ENCODE measurements at places on chromosomes 7 and 10.

DNA sequence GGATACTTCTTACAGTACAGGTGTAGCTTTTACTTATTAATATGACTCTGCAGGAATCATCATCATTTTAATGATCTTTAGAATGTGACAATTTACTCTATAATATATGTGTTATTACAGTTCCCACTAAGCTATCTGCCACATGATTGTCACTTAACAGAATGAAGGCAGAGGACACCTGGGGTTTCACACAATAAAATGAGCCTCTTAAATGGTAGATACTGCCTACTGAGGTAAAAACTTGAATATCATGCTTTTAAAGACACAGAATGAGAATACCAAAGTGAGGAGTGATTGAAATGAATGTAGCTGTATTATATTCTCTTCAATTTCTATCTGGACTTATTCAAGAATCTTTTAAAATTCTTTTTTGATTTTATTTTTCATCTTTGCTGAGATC, 1255.3 kb upstream of the LRRN3 start:
- no peak for DNase-seq

DNA sequence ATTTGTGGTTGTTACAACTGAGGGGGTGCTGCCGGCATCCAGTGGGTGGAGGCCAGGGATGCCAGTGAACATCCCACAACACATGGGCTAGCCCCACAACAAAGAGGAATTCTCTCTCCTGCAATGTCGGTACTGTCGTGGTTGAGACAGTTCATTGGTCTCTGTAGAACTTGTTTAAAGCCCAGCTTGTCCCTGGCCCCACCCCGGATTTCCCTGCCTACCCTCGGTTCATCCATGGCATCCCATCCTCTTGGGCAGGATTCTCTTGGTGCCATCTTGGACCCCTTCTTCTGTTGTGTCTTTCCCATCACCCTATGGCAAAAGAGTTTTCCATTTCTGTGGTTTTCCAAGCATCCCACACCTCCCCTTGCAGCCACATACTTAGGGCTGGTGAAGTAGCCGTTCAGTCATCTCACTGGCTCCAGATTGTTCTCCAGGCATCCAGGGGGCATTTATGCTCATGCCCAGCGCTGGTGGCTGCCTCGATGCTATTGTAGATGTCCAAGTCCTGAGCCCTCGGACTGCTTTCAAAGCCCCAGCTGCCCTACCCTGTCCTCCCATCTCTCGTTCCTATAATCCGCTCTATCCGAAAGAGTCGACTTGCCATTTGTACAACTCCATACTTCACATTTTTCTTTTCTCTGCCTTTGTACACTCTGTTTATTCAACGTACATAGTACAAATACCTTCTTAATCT, 39.2 kb downstream of the MGMT start:
- DNase-seq, result no peak

DNA sequence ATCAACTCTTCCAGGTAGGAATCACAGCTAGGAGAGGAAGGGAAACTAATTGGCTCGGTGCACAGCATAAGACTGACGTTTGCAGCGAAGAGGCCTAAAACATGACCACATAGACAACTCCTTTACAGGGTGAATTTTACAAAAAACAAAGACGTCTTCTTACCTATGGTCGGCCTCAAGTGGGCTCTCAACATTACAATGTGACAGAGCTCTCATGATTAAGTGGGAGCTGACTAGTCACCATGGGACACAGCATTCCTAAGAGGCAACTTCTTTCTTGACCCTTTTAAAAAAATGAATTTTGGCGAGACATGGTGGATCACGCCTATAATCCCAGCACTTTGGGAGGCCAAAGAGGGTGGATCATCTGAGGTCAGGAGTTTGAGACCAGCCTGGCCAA, 4.6 kb downstream of the PDIA4 start:
- DNase-seq, result no peak

DNA sequence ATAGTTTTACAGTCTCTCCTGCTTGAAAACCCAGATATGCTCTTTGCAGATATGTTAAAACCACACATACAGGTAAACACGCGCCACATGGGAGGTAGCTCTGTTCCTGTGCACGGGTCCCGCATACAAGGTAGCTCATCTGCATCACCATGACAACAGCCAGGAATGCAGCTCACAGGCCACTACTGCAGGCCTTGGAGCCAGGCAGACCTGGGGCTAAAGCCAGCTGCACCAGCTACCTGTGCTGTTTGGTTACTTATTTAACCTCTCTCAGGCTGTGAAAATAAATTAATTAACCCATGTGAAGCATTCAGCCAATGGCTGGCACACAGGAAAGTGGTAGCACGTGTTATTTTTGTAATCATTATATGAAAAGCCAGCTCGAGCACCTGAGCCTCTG, 428.3 kb downstream of the TNS3 start:
- no peak for DNase-seq

DNA sequence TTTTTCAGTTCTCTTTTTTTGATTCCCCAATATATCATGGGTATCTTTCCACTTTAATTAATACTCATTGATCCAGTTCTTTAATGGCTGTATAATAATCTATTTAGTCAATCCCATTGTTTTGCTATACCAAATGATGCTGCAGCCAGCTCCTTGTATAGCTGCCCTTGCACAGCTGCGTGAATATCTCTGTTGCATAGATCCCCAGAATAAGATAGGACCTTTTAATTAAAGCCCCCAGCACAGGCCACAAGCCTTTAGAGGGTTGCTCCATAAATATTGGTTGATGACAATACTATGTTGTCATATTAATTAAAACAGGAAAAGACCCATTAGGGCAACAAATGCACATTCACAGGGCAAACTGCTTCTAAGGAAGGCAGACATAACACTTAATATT, 57.9 kb downstream of the BUB3 start:
- no peak for DNase-seq

- DNase-seq, result no peak
Observed at GRCh38 chr7:142913566-142913965, 20.0 kb downstream of the TRPV5 start.

DNA sequence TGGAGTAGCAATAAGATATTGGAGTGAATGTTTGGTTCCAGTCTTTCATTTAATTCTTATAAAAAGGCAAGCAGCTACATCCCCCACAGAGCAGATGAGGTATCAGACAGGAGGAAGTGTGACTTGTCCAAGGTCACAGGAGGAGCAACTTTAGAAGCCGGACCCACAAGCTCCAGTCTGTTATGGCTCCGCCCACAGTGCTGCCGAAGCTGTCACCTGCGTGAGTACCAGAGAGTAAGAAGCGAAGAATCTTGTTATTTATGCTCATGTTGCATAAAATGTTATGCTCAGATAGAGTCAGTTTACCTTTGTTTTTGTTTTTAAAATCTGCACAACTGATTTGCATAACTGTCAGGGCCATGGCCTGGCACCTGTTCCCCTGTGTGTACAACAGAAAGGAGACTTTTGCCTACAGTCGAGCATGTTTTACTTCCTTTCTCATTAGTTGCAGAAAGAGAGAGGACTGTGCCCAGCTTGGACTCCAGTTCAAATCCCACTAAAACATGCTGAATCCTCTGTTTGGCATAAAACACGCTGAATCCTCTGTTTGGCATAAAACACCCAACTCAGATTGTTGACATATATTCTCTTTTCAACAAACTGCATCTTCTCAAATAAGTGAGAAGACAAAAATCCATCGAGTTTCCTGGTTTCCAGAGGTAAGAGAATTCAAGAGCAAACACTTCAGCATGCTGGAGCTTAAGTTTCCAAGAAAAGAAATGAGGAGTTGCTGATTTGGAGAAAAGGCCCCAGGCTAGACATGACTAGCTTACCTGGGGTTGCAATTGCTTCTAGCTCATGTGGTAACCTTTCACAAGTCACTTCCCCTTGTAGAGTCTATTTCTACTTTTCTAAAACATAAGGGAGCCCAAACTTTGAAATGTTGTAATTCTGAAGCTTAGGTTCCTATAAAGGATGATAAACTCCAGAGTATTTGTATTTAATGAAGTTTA, 409.8 kb upstream of the ZMIZ1 start:
- no peak for DNase-seq

- no peak for DNase-seq
Observed at GRCh38 chr10:111146025-111146640, 69.3 kb downstream of the ADRA2A start.

GRCh38 chr7:126805351-126805750, 447.4 kb downstream of the GRM8 start:
- no peak for DNase-seq

DNA sequence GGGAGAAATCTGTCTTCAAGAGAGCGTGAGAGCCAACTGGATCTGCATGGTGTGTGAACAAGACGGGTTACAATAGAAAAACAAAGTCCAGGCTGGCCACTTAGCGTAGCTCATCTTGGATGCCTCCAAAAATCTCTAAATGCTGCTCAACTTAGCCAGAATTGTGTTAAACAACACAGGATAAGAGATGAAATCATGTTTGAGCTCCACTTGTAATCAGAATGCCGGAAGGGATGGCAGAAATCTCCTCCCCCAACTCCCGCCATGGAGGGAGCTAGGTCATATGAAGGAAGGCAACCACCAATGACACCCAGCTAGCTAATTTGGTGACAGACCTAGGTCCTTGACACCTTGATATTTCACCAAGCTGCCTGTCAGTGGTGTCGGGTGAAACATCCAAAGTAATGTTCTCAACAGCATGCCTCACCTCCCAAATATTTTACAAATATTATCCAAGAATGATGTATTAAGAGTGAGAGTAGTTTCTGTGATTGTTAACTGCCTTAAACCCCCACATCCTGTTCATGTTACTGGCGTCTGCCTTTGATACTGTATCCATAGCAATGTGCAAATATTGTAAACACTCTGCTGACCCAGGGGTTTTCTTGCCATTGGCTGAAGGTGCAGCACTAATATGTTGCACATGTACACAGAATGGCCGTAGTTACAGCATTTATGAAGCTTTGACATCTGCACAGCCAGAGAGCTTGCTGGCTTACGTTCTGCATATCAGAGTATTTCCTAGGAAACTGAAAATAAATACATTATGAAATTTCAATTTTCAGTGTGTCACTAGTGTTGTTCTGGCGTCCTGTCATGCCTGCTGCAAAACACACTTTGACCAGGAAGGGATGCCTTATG, 25.8 kb downstream of the TMEM254 start:
- no peak for DNase-seq

GRCh38 chr10:7708832-7709231, 5.7 kb downstream of the ITIH2 start:
- no peak for DNase-seq

GRCh38 chr10:113711142-113711541, 31.4 kb downstream of the CASP7 start:
- DNase-seq, result no peak

- DNase-seq, result no peak
Observed at GRCh38 chr10:99358101-99358500, 28.9 kb downstream of the CNNM1 start.

- no peak for DNase-seq
Observed at GRCh38 chr10:51124852-51125251, 50.6 kb downstream of the PRKG1 start.

- no peak for DNase-seq
Observed at GRCh38 chr7:16365952-16366351, 55.4 kb downstream of the CRPPA start.

- no peak for DNase-seq
Observed at GRCh38 chr7:13778967-13779366, 210.5 kb downstream of the ETV1 start.

DNA sequence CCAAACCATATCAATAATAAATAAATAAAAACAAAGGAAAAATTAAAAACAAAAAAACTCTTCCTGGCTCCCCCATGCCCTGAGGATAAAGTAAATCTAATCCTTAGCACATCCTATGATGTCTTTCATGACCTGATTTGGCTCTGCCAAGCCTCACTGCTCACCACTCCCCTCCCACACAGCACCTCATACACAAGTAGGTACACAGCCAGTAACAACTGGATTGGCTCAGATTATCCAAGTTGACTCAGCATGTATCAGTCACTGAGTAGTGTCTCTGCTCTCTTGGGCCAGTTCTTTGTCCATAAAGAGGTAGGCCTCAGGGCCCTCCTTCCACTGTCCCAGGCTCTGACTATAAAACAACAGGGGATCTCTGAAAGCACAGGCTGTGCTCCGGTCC, 99.6 kb downstream of the STRA8 start:
- no peak for DNase-seq

GRCh38 chr7:69654381-69654780, 56.1 kb downstream of the AUTS2 start:
- no peak for DNase-seq
